ENCODE measurements at places on chromosomes 3 and 15. TPM values are rescaled to one million over a fixed set of nuclear protein-coding genes. Genes with fewer than 3 reads are reported as not detected.

Gene ZNF660
- 1.4 TPM for polyA plus RNA-seq

Gene MAP6D1
- not detected for polyA plus RNA-seq

Gene USP19
- polyA plus RNA-seq: 19.6 TPM

Gene ARMC8
- 47.4 TPM for polyA plus RNA-seq

DNA sequence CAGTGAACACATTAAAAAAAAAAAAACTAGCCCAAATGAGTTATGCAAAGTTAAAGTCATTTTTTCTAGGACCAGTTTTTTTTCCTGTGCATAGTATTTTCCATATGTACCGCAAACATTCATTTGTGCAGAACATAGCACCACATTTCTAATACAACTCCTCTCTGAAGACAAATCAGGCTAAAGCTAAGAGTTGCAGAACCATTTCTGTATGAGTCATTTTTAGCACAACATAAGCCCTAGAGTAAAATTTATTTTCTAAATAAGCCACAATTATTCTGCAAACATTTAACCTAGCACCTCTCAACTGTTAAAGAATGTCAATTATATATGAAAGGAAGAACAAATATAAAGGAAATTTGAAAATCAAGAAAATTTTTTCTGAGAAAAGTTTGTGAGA lies 375.8 kb downstream of the TIGIT start:
- peaks cover 4% of the 10 kb centered on the region for H3K4me1 ChIP-seq
- H3K27ac ChIP-seq: no peak overlapping the region
- no peak overlapping the region for H3K4me3 ChIP-seq
- DNase-seq: no peak
- no peaks in the 10 kb centered on the region for H3K27me3 ChIP-seq
- H3K36me3 ChIP-seq: peaks cover 9% of the 10 kb centered on the region

DNA sequence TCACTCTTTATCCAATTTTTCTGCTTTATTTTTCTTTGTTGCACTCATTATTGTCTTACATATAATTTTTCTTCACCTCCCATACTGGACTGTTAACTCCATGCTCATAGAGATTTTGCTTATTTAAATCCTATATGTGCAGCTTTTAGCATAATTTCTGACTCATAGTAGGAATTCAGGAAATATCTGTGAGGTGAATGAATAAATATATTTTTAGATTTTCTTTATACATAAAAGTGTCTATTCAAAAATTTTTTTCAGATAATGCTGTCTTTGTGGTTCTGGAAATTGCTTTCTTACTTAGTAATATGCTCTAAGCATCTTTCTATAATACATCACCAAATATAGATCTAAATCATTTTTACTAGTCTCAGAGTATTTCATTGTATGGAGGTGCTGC lies 191.8 kb upstream of the SUCLG2 start:
- H3K27ac ChIP-seq: no peak overlapping the region
- no peaks in the 10 kb centered on the region for H3K36me3 ChIP-seq
- H3K4me3 ChIP-seq: no peak overlapping the region
- H3K27me3 ChIP-seq: peaks cover 5% of the 10 kb centered on the region
- DNase-seq: no peak
- no peaks in the 10 kb centered on the region for H3K4me1 ChIP-seq

GRCh38 chr3:132236701-132237651 lies 80.2 kb upstream of the ACP3 start:
- H3K4me3 ChIP-seq: no peak overlapping the region
- no peak overlapping the region for H3K27ac ChIP-seq
- DNase-seq: no peak
- no peaks in the 10 kb centered on the region for H3K36me3 ChIP-seq
- no peaks in the 10 kb centered on the region for H3K4me1 ChIP-seq

DNA sequence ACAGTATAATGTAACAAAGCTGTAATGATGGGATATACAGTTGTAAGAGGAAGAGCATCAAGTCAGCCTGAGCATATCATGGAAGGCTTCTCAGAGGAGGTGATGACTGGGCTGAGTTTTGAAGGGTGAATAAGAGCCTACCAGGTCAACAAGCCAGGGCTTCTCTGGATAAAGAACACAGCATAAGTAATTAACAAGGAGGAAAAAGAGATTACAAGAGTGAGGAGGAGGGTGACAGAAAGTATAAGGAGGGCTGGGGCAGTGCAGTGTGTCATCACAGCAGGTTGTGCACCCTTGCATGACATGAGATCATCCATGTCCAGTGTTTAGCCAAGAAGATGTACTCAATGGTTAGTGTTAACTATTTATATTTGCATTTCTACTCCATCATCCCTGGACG lies 16.9 kb upstream of the SPATA12 start:
- H3K4me3 ChIP-seq: no peak overlapping the region
- no peaks in the 10 kb centered on the region for H3K36me3 ChIP-seq
- no peak for DNase-seq
- H3K4me1 ChIP-seq: peaks cover 1% of the 10 kb centered on the region

DNA sequence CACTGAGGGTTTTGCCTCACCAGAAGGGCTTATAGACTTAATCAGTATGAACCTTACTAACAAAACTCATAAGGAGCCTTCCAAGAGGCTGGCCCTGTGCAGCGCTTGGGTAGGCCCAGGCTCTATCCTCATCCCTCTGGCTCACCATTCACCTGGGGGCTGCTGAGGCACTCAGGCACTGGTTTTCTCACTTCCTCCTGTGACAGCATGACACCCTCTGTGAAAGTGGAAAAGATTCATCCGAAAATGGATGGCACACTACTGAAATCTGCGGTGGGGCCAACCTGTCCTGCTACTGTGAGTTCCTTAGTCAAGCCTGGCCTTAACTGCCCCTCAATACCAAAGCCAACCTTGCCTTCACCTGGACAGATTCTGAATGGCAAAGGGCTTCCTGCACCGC lies 41.3 kb downstream of the PSMD6 start:
- H3K27me3 ChIP-seq: no peaks in the 10 kb centered on the region
- H3K36me3 ChIP-seq: peaks cover 19% of the 10 kb centered on the region
- H3K4me1 ChIP-seq: peaks cover 19% of the 10 kb centered on the region
- no peak for DNase-seq
- no peak overlapping the region for H3K4me3 ChIP-seq
- no peak overlapping the region for H3K27ac ChIP-seq

GRCh38 chr15:69595009-69595791 lies 142.6 kb downstream of the RPLP1 start:
- peaks cover 5% of the 10 kb centered on the region for H3K36me3 ChIP-seq
- peaks cover 7% of the 10 kb centered on the region for H3K4me1 ChIP-seq
- no peak for DNase-seq

GRCh38 chr3:146640955-146641867 lies 36.1 kb upstream of the PLSCR5 start:
- H3K4me3 ChIP-seq: no peak overlapping the region
- H3K36me3 ChIP-seq: no peaks in the 10 kb centered on the region
- no peaks in the 10 kb centered on the region for H3K27me3 ChIP-seq
- no peak for DNase-seq
- no peak overlapping the region for H3K27ac ChIP-seq
- no peaks in the 10 kb centered on the region for H3K4me1 ChIP-seq

GRCh38 chr3:188827103-188827502 lies 344.7 kb upstream of the TPRG1 start:
- no peak for DNase-seq
- H3K4me1 ChIP-seq: no peaks in the 10 kb centered on the region
- no peaks in the 10 kb centered on the region for H3K27me3 ChIP-seq
- H3K27ac ChIP-seq: no peak overlapping the region

DNA sequence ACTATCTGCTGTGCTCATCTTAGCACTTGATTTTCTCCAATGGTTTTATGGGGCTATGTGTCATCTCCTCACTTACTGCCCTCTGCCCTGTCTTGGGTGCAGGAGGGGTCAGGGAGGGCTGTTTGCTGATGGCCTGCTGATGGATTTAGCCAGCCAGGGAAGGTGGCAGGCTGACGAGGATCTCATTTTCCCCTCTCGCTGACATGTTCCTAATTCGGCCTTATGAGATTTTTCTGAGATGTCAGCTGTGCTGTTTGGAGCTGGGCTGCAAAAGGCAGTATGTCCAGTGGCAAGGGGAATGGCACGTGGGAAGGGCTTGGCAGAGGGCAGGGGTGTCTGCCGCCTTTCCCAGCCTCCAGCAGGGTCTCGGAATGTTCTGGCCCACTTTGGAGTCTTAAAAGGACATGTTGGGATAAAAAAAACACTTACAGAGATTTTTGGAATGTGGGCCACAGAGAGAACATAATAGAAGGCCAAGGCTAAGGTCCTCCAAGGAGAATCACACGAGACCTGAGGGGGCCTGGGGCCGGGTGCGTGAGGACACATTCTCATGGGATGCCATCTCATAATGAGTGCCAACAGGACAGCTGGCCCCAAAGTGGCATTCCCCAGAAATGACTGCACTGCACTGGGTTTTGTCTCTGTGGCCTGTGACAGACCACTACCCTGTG lies 303.8 kb downstream of the TLE3 start:
- H3K4me1 ChIP-seq: no peaks in the 10 kb centered on the region
- no peak overlapping the region for H3K27ac ChIP-seq
- peaks cover 10% of the 10 kb centered on the region for H3K36me3 ChIP-seq

DNA sequence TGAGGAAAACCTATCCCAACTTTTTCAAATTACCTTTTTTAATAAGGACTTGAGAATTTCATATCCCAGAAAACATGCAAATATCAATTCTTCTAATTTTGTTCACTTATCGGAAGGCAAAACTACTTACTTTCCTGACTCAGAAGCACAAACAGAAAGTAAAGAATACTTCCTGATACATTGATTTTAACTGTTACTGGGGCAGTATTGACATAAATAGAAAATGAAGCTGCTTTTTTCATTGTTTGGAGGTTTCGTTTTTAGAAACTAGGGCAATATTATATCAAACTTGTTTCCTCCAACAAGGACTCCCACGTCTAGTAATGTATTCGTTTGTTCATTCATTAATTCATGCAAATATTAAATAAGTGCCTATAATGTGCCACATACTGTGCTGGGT lies 19.1 kb downstream of the PAQR9 start:
- DNase-seq: no peak
- no peak overlapping the region for H3K27ac ChIP-seq
- no peak overlapping the region for H3K4me3 ChIP-seq
- peaks cover 4% of the 10 kb centered on the region for H3K4me1 ChIP-seq
- peaks cover 42% of the 10 kb centered on the region for H3K27me3 ChIP-seq

DNA sequence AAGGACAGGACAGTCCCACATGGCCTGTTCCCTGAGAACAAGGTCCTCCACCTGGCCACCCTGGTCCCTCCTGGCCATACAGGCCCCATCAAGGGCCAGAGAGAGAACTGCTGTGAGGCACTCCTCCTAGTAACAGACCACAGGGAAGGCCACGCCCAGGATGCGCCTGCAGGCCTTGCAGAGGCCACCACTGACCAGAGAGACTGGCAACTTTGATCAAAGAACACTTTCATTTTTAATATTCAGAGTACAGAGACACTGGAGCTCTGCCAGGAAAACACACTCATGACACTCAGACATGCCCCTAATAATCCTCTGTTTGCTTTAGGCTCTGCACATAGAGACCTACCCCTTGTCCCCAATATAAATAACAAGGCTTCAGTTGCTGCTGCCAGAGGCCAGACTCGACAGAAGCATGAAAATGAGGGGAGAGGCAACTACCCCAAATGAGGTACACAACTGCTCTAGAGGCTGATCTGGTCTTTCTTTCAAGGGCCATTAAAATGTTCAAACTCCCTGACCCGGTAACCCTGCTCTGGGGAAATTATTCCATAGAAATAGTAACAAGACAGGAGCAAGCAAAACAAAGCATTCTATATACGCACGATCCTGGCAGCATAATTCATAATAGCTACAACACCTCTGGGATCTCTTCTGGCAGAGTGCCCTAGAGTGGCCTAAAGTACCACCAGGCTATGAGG lies 44.8 kb downstream of the CCDC12 start:
- no peaks in the 10 kb centered on the region for H3K27me3 ChIP-seq
- peaks cover 61% of the 10 kb centered on the region for H3K4me1 ChIP-seq
- peak overlapping the region; percentile 90 for H3K27ac ChIP-seq
- DNase-seq: no peak
- peak overlapping the region; percentile 77 for H3K4me3 ChIP-seq

- DNase-seq: no peak
- no peak overlapping the region for H3K4me3 ChIP-seq
- peak overlapping the region; percentile 44 for H3K27ac ChIP-seq
- no peaks in the 10 kb centered on the region for H3K36me3 ChIP-seq
- H3K27me3 ChIP-seq: no peaks in the 10 kb centered on the region
Measured at GRCh38 chr15:84737005-84737404, 11.4 kb upstream of the ZNF592 start.

DNA sequence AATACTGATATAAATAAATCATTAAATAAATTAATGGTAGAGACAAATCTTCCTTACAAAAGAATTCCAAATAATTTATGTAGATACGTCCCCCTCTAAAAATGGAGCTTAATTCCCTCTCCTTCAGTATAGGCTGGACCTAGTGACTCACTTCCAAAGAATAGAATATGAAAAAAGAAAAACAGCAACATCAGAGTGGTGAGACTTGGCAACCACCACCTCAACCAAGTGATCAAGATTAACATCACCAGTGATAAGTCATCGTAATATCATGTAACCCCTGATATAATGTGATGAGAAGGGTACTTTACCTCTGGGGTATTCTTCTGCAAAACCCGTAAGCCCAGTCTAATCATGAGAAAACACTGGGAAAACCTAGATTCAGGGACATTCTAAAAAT lies 13.4 kb downstream of the GOLGB1 start:
- H3K27me3 ChIP-seq: no peaks in the 10 kb centered on the region
- no peak for DNase-seq
- H3K4me3 ChIP-seq: no peak overlapping the region
- peak overlapping the region; percentile 9 for H3K27ac ChIP-seq
- peaks cover 16% of the 10 kb centered on the region for H3K4me1 ChIP-seq

DNA sequence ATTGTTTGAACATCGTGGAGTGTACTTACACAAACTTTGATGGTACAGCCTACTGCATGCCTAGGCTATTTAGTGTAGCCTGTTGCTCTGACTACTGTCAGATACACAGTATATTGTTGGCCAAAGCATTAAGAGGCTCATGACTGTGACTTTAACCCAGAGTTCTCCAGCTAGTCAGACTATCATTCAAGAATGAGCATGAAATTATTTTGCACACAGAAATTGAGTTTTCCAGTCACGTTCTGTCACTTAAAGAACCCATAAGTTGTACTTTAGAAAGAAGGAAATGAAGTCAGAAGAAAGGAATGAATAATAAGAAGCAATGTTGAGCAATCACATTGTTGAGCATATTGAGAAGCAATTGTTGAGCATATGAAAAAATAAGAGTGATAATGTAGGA lies 37.6 kb upstream of the SLC22A13 start:
- H3K36me3 ChIP-seq: peaks cover 26% of the 10 kb centered on the region
- no peaks in the 10 kb centered on the region for H3K4me1 ChIP-seq
- no peak for DNase-seq
- H3K4me3 ChIP-seq: no peak overlapping the region
- H3K27me3 ChIP-seq: no peaks in the 10 kb centered on the region

GRCh38 chr15:65331811-65332210 lies 27.3 kb downstream of the RNU5B-1 start:
- H3K27me3 ChIP-seq: no peaks in the 10 kb centered on the region
- DNase-seq: no peak
- no peak overlapping the region for H3K27ac ChIP-seq
- peaks cover 9% of the 10 kb centered on the region for H3K4me1 ChIP-seq
- no peaks in the 10 kb centered on the region for H3K36me3 ChIP-seq

All from naive B cell (primary cell).